NCI-H1436 (cell line): ENCODE measurements at places on chromosomes 2 and 18.

DNA sequence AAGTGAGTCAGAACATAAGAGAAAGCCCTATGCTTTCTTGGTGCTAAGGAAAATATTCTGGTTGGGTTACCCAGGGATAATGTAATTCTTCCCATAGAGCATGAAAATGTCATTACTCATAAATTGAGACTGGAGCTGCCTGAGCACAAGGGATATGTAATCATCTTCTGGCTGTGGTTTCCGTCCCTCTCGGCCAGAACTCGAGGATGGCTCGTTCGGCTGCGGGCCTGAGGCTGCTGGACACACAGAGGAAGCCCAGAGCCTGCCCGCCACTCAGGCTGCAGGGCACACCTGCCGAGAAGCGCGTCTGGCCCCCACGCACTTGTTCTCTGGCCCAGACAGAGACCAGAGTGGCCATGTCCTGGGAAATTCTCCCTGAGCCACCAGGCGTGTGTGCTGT, 104.9 kb downstream of the ASAP2 start:
- no peak for DNase-seq

DNA sequence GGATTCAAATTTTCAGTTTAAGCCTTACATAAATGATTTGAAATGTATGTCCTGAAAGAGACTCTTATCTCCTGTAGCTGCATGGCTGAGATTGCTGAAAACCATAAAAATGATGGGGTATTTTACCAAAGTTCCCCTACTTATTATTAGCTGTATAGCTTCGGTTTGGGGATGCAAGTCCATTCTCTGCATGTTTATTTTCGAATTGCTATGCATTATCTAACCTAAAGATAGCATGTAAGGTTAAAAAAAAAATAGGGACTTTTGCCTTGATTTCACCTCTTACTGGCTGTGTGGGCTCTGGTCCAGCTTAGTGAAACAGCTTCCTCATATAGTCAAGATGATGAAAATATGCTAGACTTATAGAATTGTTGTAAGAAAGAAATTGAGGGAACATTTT, 14.0 kb upstream of the ACOXL start:
- DNase-seq: no peak

- DNase-seq: no peak
Observed at GRCh38 chr2:188788621-188789020, 185.6 kb upstream of the COL3A1 start.

DNA sequence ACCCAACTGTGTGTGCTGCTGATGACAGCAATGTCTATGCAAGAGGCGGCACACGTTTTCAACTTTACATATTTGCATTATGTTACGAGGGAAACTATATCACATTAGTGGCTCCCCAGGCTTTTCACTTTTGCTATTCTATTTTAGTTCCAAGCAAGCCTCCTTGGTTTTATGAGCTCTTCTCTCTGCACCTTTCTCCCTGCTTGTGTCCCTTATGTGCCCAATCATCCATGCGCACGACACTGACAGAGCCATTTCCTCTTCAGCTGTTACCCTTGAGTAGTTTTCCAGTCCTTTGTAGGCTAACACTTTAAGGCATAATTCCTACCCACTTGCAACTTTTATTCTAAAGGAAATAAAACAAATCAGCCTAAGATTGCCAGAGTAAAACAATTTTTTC, 154.3 kb downstream of the TCF4 start:
- no peak for DNase-seq

DNA sequence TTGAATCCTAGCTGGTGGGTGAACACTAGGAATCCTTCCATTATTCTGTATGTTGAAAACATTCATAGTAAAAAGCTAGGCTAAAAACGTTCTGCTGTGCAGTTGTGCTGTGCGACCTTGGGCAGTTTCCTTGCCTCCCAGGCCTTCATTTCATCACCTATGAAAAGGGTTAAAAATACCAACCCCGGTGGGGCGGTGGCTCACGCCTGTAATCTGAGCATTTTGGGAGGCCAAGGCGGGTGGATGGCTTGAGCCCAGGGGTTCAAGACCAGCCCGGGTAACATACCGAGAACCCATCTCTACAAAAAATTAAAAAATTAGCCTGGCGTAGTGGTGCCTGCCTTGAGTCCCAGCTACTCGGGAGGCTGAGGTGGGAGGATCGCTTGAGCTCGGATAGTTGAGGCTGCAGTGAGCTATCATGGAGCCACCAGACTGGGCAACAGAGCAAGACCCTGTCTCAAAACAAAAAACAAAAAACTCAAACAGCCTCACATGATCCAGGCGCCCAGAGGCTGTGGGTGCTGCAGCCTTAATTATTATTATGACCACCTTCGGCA, 2.9 kb upstream of the RRM2 start:
- no peak for DNase-seq

GRCh38 chr2:196295005-196295404, 123.6 kb upstream of the STK17B start:
- DNase-seq: no peak

- DNase-seq: no peak
Observed at GRCh38 chr2:100785626-100786296, 34.2 kb upstream of the NPAS2 start.

- DNase-seq: no peak
Observed at GRCh38 chr2:122707224-122707824, 951.9 kb downstream of the TSN start.

DNA sequence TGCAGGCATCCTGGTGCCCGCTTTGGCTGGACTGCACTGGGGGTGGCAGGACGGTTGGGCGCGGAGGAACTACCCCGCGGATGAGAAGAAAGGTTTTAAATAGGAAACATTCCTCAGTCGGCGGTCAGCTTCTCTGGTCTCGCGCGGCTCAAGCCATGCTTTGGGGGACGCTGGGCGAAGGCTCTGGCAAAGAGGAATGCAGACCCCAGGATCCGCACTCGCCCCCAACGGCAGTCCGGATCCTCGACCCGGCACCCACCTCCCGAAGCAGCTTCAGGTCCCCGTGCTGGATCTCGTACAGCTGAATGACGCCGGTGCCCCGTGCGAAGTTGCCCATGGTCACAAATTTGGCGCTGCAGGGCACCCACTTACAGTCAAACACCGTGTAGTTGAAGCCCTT, 686 bp upstream of the PNO1 start:
- DNase-seq: no peak

GRCh38 chr18:55435592-55435991, 152.4 kb downstream of the TCF4 start:
- no peak for DNase-seq

DNA sequence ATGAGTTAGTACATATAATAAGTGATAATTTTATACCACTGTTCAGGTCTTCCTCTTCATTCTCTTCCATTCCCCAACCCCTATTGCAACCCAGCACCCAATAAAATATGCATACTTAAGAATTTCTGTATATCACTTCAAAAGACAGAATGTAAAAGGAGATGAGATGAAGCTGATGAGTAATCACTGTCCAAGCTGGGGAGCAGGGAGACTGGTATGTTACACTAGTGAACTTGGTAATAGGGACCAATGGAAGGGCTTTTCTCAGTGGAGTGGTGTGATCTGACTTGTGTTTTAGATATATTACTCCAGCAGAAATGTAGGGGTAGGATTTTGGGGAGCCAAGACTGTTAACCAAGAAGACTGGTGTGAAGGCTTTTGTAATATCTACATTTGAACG, 18.0 kb upstream of the ARHGAP28 start:
- DNase-seq: no peak

DNA sequence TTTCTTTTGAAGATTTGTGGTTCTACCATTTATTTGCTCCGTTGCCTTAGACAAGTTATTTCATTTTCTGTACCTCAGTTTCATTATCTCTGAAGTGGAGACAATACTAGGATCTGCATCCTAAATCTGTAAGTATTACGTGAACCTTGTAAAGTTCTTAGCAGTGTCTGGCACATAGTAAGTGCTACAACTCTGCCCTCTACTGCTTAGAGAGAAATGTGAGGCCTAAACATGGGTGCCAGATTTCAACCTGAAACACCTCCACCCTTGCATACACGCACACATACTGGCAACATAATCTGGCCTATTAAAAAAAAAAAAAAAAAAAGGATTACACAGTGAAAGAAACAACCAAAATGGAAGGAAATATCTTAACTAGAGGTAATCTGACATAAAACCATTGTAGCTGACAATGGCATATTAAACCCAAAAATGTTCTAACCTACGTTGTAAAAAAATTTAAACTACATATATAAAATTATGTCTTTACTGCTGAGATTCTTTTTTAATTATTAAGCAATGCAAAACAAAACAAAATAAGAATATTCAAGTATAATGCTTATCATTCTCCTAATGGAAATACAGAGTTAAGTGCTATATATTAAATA, 132.6 kb downstream of the MAP2 start:
- peak; percentile 32 for DNase-seq

DNA sequence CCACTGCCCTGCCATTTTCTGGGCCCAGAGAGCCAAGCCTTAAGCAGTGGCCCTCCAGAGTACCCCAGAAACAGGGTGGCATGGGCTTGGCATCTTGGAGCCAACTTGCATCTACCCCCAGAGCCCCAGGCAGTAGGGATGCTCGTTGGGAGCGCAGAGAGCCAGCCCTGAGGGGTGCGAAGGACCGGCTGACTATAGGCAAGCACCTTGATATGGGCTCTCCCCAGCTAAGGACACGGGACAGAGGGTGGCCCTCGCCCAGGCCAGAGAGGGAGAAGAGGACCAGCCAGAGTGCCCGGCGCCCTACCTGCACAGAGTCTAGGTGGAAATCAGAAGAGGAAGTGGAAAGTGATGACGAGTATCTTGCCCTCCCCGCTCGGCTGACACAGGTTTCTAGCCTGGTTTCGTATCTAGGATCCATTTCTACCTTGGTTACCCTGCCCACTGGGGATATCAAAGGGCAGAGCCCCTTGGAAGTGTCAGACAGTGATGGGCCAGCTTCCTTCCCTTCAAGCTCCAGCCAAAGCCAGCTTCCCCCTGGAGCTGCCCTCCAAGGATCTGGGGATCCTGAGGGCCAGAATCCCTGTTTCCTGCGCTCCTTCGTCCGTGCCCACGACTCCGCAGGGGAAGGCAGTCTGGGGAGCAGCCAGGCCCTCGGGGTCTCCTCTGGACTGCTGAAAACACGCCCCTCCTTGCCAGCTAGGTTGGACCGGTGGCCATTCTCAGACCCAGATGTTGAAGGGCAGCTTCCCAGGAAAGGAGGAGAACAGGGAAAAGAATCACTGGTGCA, 16.2 kb downstream of the CEP68 start:
- DNase-seq: no peak

DNA sequence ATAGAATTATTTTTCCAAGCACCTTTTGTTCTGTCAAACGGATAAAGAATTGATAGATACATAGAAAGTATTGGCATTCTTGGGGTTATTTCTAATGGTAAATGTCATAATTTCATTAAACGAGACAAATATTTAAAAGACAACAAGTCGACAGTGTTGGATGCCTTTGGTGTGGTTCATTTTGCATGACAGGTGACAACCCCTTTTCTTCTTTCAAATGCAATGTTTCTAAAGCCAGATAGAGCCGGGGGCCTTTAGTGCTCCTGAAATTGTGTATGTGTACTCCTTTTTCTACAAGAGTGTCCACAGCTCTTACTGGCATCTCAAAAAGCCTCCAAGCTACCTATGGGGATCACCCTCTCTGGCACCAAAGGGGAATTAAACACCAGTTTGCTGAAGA, 350.8 kb upstream of the ID2 start:
- no peak for DNase-seq

DNA sequence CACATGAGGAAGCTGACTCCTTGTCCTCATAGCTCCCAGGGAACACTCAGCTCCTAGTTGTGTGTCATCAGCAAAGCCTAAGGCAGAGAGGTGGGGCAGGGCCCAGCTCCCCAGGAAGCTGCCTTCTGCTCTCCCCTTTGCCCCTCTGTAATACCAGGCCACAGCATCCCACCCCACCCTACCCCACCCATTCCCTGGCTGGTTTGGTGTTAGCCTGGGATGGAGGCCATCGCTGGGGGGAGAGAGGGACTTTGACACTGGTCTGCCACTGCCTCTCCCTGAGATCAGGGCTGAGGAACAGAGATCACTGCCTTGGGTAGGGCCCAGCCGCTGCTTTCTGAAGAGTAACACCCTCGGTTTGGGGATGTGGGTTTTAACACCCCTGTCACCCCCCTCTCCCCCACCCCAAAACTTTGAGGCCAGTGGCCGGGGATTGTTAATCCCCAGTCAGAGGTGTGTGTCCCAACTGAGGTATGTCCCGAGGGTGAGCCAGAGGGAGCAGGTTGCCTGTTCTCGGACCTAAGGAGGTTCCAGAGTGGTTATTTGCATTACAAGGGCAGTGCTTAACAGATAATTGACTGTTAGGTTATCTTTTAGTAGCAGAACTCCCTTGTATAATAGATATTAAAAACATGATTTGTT, 41.4 kb downstream of the TET3 start:
- no peak for DNase-seq

- peak; percentile 53 for DNase-seq
Observed at GRCh38 chr2:47265751-47266231, 110.7 kb upstream of the STPG4 start.

DNA sequence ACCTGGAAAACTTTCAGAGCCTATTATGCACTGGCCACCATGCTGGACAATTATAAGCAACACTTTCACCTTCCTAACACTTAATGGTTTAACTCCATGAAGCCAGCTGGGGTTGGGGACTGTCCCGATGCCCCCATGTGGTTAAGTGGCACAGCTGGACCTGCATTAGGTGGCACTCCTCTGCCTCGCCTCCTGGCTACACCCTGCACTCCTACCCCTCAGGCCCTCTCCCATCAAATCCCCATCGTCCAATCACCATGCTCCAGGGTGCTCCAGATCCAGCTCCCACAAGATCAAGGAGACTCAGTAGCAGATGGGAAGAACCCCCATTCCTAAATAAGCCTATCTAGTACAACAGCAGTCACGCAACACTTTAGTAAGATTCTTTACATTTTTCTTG, 53.8 kb downstream of the HDLBP start:
- DNase-seq: no peak

DNA sequence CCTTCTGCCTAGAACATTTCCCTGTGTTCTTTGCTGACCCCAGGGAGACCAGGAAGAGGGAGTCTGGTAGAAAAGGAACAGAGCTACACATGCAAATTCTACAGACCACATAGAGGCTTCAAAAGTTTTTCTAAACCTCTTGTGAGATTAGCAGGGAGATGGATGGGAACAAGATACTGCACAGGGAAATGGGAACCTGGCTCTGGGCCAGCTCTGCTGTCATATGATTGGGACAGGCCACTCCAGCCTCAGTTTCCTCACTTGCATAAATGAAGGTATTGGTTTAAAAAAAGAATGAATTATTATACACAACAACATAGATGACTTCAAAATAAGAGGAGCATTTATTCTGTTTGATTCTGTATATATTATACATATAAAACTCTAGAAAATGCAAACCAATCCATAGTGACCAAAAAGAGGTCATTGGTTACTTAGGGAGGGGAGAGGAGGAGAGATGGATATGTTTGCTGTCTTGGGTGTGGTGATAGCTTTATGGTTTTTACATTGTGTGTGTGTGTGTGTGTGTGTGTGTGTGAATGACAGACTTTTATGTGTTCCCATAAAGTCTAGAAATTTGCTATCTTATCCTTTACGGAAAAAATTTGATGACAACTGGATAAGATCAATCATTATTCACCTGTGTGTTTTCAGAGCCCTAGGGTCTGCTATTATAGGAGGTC, 115.5 kb downstream of the MGAT5 start:
- no peak for DNase-seq

- no peak for DNase-seq
Observed at GRCh38 chr2:148829618-148830017, 45.4 kb upstream of the KIF5C start.
